ENCODE measurements at places on chromosomes 16 and 17. TPM values are rescaled to one million over a fixed set of nuclear protein-coding genes. Genes with fewer than 3 reads are reported as not detected.

DNA sequence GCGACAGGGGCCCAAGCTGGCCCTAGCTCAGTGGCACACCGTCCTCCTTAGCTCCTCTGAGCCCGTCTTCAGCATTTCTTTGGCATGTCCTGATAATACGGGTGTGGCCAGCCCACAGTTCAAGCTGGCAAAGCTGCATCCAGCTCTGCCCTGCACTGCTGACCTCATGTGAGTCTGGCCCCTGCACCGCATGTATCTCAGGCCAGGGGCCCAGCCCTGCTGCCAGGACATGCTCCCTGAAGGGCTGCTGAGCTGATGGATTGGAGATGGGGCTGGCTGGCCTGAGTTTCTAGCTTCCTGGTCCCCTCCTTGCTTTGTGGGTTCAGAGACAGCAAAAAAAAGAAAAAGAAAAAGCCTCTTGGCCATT is 2.4 kb downstream of the DOC2B start:
- H3K4me3 ChIP-seq: no peak overlapping the region
- H3K4me1 ChIP-seq: no peaks in the 10 kb centered on the region
- peak; percentile 23 for DNase-seq
- no peaks in the 10 kb centered on the region for H3K36me3 ChIP-seq
- H3K27me3 ChIP-seq: peaks cover 22% of the 10 kb centered on the region

DNA sequence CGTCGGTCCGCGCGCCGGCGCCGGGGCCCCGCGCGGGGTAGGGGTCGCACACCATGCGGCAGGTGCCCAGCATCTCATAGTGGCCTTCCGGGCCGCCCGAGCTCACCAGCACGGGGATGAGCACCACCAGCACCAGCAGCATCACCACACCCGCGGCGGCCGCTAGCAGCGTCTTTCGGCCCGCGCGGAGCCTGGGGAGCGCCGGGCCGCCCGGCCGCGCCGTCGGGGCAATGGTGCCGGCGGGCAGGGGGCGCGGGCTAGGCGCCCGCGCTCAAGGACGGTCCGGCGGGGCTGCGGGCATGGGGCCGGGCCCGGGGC is 237 bp downstream of the C1QL1 start:
- no peak overlapping the region for H3K4me3 ChIP-seq
- H3K27ac ChIP-seq: no peak overlapping the region
- no peak for DNase-seq
- H3K27me3 ChIP-seq: peaks cover 31% of the 10 kb centered on the region
- H3K4me1 ChIP-seq: peaks cover 27% of the 10 kb centered on the region

DNA sequence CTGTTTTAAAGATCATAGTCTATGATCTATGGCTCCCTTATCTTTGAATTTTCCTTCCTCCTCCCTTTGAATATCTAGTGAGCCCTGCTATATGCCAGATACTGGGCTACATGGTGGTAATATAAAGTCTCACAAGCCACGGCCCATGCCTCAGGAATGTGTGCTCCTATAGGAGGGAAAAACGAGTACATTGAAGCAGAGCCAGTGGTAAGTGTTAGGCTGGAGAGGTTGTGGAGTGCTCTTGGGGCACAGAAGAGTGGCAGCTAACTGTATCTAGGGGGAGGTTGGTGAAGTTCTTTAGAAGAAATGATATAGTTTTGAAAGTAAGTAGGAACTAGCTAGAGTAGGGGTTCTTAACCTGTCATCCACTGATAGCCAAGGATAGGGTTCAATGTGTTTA is 105.8 kb upstream of the PMFBP1 start:
- no peaks in the 10 kb centered on the region for H3K36me3 ChIP-seq
- no peaks in the 10 kb centered on the region for H3K27me3 ChIP-seq
- no peak for DNase-seq
- no peak overlapping the region for H3K27ac ChIP-seq
- H3K4me1 ChIP-seq: no peaks in the 10 kb centered on the region
- H3K4me3 ChIP-seq: no peak overlapping the region

DNA sequence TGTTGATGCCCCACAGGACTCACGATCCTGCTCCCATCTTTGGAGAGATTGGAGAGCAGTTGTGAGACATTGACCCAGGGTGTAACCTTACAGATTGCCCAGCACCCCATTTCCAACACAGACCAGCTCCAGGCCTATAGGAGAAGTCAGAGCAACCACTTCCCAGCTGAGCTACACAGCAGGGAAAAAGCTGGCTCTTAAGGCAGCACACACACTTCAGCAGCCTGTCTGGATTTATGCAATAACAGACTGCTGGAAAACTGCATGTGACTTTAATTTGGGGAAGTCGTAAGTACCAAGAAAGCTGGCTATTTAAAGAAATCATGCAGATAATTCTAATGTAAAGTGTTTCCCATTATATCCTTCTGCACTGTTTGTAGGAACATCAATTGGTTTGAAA is 30.8 kb downstream of the NOG start:
- H3K4me3 ChIP-seq: no peak overlapping the region
- no peak overlapping the region for H3K27ac ChIP-seq
- DNase-seq: no peak
- H3K4me1 ChIP-seq: no peaks in the 10 kb centered on the region
- no peaks in the 10 kb centered on the region for H3K36me3 ChIP-seq

DNA sequence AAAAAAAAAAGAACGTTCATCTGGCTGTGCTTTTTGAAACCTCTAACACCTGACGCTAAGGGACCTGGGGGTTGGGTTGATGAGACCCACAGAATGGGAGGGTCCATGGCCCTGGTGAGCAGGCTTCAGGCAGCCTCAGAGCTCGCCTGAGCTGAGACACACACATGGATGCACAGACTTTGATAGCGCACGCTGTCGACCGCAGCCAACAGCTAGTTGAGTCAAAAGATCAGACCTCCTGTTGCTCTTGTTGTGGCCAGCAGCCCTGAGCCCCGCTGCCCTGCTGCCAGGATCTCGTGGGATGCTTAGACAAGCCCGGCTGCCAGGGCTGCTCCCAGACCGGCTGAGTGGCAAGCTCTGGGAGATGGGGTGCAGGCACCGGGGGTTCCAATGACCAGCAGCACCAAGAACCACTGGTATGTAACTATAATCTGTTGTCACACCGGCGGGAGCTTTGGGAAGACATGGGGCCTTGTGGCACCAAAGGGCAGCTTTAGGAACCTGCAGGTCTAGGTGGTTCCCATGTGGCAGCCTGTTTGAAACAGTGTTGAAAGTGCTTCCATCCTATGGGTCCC is 20.0 kb upstream of the MEAK7 start:
- H3K4me3 ChIP-seq: no peak overlapping the region
- DNase-seq: no peak
- H3K27ac ChIP-seq: no peak overlapping the region

- no peak for DNase-seq
- H3K4me1 ChIP-seq: no peaks in the 10 kb centered on the region
- no peak overlapping the region for H3K27ac ChIP-seq
- H3K27me3 ChIP-seq: no peaks in the 10 kb centered on the region
- no peaks in the 10 kb centered on the region for H3K36me3 ChIP-seq
- no peak overlapping the region for H3K4me3 ChIP-seq
Observed at GRCh38 chr17:59404471-59404870, 73.0 kb downstream of the YPEL2 start.

Gene HSD3B7
- total RNA-seq: 5.3 TPM

- no peaks in the 10 kb centered on the region for H3K27me3 ChIP-seq
- H3K27ac ChIP-seq: no peak overlapping the region
- DNase-seq: no peak
- no peaks in the 10 kb centered on the region for H3K36me3 ChIP-seq
- no peak overlapping the region for H3K4me3 ChIP-seq
- H3K4me1 ChIP-seq: no peaks in the 10 kb centered on the region
Observed at GRCh38 chr17:69864462-69864861, 210.6 kb upstream of the KCNJ16 start.

Data from natural killer cell treated with Interleukin-12 subunit alpha and Interleukin-12 subunit beta and Interleukin-15 and Interleukin-18, amount 100 ng/mL, for 72 hours (primary cell).